ENCODE measurements at places on chromosomes 13 and 19. TPM values are rescaled to one million over a fixed set of nuclear protein-coding genes. Genes with fewer than 3 reads are reported as not detected.

DNA sequence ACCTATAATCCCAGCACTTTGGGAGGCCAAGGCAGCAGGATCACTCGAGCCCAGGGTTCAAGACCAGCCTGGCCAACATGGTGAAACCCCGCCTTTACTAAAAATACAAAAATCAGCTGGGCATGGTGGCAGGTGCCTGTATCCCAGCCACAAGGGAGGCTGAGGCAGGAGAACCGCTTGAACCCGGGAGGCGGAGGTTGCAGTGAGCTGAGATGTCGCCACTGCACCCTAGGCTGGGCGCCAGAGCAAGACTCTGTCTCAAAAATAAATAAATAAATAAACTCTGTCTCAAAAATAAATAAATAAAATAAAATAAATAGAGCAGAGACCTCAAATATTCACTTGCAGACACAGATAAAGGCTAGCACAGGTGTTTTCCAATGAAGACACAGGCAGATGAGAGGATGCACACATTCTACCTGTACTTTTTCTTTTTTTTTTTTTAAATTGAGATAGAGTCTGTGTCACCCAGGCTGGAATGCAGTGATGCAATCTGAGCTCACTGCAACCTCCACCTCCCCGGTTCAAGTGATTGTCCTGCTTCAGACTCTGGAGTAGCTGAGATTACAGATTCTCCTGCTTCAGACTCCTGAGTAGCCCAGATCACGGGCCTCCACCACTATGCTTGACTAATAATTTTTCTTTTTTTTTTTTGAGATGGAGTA lies 2.7 kb upstream of the RPS16 start:
- no peak for DNase-seq

- DNase-seq: no peak
These were observed 14.2 kb upstream of the ZFP30 start for GRCh38 chr19:37669450-37669914.

- peak; percentile 60 for DNase-seq
These were observed 20.3 kb downstream of the ATP11A start for GRCh38 chr13:112709825-112710783.

GRCh38 chr13:48506092-48506701 lies 26.7 kb downstream of the RCBTB2 start:
- DNase-seq: no peak

ANGPTL4 gene
- 4.3 TPM for total RNA-seq

FAM83E gene
- not detected for total RNA-seq

SLC25A42 gene
- 4.5 TPM for total RNA-seq
